ENCODE measurements at places on chromosomes 5 and 9. TPM values are rescaled to one million over a fixed set of nuclear protein-coding genes. Genes with fewer than 3 reads are reported as not detected.

FRRS1L gene
- total RNA-seq: not detected

CARD9 gene
- total RNA-seq: 0.71 TPM

SPINK6 gene
- total RNA-seq: not detected

ACTBL2 gene
- total RNA-seq: not detected

HSD17B3 gene
- not detected for total RNA-seq

DNA sequence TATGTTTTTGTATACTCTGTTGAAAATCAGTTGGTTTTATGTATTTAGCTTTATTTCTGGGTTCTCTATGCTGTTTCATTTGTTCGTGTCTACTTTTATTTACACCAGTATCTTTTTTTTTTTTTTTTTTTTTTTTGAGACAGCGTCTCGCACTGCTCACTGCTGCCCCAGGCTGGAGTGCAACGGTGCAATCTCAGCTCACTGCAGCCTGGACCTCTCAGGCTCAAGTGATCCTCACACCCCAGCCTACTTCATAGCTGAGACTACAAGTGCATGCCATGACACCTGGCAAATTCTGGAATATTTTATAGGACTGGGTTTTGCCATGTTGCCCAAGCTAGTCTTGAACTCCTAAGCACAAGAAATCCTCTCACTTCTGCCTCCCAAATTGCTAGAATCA lies 869.4 kb upstream of the CDH6 start:
- no peak for DNase-seq
- no peak overlapping the region for H3K27ac ChIP-seq
- H3K36me3 ChIP-seq: no peaks in the 10 kb centered on the region
- no peak overlapping the region for H3K4me3 ChIP-seq
- H3K4me1 ChIP-seq: no peaks in the 10 kb centered on the region

- no peaks in the 10 kb centered on the region for H3K27me3 ChIP-seq
- no peak for DNase-seq
Observed at GRCh38 chr5:40359093-40359492, 320.6 kb upstream of the PTGER4 start.

- H3K27ac ChIP-seq: peak overlapping the region; percentile 79
- no peaks in the 10 kb centered on the region for H3K36me3 ChIP-seq
- peaks cover 26% of the 10 kb centered on the region for H3K4me1 ChIP-seq
- peak; percentile 70 for DNase-seq
- no peaks in the 10 kb centered on the region for H3K27me3 ChIP-seq
- peak overlapping the region; percentile 20 for H3K4me3 ChIP-seq
Observed at GRCh38 chr9:2159521-2160454, 144.6 kb downstream of the SMARCA2 start.

DNA sequence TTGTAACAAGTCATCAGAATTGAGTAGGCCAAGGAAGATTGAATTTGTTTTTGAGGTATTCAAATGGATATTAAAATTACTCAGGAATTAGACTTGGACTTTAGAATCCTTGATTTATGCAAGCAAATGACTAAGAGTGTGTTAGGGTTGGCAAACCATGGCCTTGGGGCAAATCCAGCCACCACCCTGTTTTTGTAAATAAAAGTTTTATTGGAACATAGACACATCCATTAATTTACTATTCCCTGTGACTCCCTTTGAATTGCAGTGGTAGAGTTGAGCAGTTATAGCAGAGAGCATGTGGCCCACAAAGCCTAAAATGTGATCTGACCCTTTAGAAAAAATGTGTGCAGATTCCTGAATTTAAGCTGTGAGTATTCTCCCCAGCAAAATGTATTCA lies 115.6 kb downstream of the WDR70 start:
- no peak overlapping the region for H3K27ac ChIP-seq
- no peaks in the 10 kb centered on the region for H3K36me3 ChIP-seq
- no peak for DNase-seq
- no peaks in the 10 kb centered on the region for H3K4me1 ChIP-seq
- no peaks in the 10 kb centered on the region for H3K27me3 ChIP-seq
- H3K4me3 ChIP-seq: no peak overlapping the region

DNA sequence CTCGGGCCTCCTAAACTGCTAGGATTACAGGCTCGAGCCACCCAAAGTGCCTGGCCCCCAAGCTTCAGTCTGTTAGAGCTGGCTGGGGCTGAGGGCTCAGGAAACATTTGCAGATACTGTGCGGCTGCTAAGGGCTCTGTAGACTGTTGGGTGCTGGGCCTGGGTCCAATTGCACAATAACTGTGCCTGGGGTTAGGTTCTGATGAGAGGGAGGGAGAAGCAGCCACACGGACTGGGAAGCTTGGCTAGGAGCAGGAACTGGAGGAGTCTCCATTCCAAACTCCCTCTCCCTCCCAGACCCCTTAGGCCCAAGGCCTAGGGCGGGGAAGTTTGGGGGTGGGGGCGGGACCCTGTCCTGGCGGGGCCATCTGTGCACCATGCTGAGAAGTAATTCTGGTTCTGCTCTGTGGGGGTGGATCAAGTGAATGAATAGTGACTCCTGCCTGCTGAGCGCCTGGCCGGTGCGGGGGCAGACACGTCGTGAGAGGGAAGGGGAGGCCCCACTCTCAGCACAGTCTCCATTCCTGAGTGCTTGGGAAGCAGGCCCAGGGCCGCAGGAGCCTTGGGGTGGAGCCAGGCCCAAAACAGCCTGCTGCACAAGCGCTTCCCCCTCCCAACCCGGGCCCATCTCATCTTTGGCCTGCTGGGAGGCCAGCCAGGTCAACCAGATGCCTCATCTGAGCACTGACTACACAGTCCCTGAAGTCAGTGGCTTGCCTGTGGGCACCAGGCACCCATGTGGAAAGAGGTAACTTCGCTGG lies 1.5 kb downstream of the ASS1 start:
- DNase-seq: no peak
- peaks cover 12% of the 10 kb centered on the region for H3K4me1 ChIP-seq
- H3K27ac ChIP-seq: no peak overlapping the region
- no peaks in the 10 kb centered on the region for H3K36me3 ChIP-seq
- H3K4me3 ChIP-seq: no peak overlapping the region
- no peaks in the 10 kb centered on the region for H3K27me3 ChIP-seq

DNA sequence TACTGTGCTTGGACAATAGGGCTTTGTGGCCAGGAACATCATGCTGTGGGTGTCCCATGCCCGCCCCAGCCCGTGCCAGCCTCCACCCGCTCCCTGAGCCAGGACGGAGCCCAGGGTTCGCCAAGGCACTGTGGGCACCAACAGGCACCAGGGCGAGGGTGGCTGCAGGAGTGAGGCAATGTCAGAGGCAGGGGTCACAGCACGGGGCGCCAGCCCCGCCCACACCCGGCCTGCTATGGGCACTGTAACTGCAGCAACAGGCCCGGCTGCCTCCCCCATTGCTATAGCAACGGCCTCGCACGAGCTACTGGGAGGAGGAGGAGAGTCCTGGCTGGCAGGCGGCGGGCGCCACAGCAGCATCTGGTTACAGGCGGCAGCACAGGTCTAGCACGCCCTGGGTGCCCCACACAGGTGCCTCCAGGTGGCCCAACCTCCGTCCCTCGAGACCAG lies 2.5 kb downstream of the ABCA2 start:
- H3K27me3 ChIP-seq: no peaks in the 10 kb centered on the region
- DNase-seq: no peak
- no peaks in the 10 kb centered on the region for H3K36me3 ChIP-seq

GRCh38 chr5:159511570-159511969 lies 181.3 kb upstream of the IL12B start:
- H3K27me3 ChIP-seq: no peaks in the 10 kb centered on the region
- DNase-seq: no peak
- H3K36me3 ChIP-seq: no peaks in the 10 kb centered on the region
- no peaks in the 10 kb centered on the region for H3K4me1 ChIP-seq
- H3K4me3 ChIP-seq: no peak overlapping the region

DNA sequence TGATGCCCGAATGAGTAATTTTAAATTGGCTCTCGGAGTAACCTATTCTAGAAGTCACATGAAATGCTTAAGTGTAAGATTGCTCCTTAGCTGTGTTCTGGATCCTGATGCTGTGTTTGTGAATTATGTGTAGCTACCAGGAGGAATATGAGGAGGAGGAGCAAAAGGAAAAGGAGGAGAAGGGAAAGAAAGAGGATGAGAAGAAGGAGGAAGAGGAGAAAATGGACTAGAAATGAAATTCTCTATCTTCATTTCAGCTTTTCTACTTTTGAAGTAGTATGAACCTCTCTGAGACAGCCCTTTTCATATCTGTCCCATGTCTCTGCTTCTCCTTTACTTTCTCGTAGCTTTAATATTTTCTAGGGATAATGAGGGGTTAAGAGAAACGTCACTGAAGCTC lies 119.4 kb upstream of the ACTBL2 start:
- peaks cover 6% of the 10 kb centered on the region for H3K27me3 ChIP-seq
- H3K27ac ChIP-seq: no peak overlapping the region
- no peaks in the 10 kb centered on the region for H3K4me1 ChIP-seq
- H3K4me3 ChIP-seq: no peak overlapping the region
- DNase-seq: no peak

- H3K27ac ChIP-seq: no peak overlapping the region
- peaks cover 4% of the 10 kb centered on the region for H3K27me3 ChIP-seq
- no peak for DNase-seq
- H3K4me3 ChIP-seq: no peak overlapping the region
- peaks cover 15% of the 10 kb centered on the region for H3K4me1 ChIP-seq
Observed at GRCh38 chr5:61578858-61579503, 246.9 kb downstream of the ZSWIM6 start.

DNA sequence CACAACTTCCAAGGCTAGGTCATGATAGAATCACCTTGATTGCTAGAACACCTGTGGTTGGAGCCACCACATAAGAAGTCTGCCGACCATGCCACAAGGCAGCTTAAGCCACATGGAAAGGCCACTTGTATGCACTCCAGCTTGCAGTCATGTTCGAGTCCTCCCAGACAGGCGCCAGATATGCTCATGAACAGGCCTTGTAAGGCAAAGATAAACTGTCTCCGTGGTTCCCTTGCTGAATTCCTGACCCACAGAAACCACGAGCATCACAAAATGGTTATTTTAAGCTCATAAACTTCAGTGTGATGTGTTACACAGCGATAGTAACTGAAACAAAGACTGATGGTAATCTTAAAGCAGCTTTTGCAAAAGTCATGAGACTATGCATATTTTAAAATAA lies 188.4 kb upstream of the DAPK1 start:
- DNase-seq: no peak
- H3K4me1 ChIP-seq: no peaks in the 10 kb centered on the region
- H3K27ac ChIP-seq: no peak overlapping the region
- no peaks in the 10 kb centered on the region for H3K27me3 ChIP-seq

GRCh38 chr5:108649646-108650045 lies 98.1 kb upstream of the FER start:
- peaks cover 38% of the 10 kb centered on the region for H3K4me1 ChIP-seq
- no peak overlapping the region for H3K27ac ChIP-seq
- H3K27me3 ChIP-seq: no peaks in the 10 kb centered on the region
- no peak for DNase-seq

DNA sequence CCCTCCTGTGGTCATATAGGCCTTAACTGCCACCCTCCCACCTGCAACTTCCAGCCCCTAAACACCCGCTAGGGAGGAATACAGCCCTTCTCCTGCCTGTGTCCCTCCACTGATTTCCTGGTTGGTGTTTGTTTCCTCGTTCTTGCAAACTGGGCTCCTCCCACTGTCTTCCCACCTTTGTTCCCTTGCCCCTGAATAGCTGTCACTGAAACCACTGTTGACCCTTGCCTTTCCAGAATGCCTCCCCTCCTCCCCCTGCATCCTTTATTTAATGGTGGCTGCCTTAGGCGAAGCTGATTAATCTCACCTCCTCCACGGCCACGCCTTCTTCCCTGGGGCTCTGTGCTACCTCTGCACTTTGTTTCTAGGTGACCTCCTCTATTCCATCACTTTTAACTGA lies 626.7 kb downstream of the BNC2 start:
- no peak overlapping the region for H3K27ac ChIP-seq
- DNase-seq: no peak
- H3K27me3 ChIP-seq: no peaks in the 10 kb centered on the region
- no peak overlapping the region for H3K4me3 ChIP-seq

- H3K4me3 ChIP-seq: no peak overlapping the region
- no peak overlapping the region for H3K27ac ChIP-seq
- DNase-seq: no peak
- H3K4me1 ChIP-seq: no peaks in the 10 kb centered on the region
- no peaks in the 10 kb centered on the region for H3K27me3 ChIP-seq
Observed at GRCh38 chr5:107653685-107654084, 17.1 kb downstream of the EFNA5 start.

DNA sequence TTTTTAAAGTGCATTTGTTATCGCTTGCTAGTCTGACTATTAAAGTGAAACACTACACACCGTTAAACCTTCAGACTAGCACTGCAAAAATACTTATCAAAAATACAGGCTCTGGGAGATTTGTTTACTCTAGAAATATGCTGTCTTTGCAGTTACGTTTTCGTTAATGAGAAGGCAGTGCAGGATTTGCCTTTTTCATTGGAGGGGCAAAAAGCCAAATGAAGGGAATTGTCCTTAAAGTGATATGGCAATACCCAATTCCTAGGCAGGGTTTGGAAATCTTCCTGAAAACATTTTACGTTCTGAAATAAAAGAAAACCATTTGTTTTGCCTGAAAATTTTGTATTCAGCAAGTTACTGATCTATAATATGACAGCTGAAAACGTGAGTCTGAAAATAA lies 1800.2 kb downstream of the MAT2B start:
- H3K4me3 ChIP-seq: no peak overlapping the region
- H3K27me3 ChIP-seq: no peaks in the 10 kb centered on the region
- DNase-seq: no peak
- H3K36me3 ChIP-seq: no peaks in the 10 kb centered on the region
- no peaks in the 10 kb centered on the region for H3K4me1 ChIP-seq

DNA sequence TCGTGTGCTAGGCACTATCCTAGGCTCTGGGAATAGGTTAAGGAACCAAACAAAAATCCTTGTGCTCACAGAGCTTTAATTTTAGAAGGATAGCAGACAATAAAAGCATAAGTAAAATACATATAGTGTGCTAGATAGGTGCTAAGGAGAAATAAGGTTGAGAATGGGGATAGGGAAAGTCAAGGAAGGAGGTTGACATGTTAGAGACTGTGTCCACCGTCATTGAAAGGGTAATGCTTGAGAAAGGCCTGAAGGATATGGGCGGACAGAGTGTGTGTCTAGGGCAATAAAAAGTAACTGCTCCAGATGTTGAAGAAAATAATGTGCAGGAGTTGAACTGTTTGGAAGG lies 482 bp upstream of the TDRD7 start:
- DNase-seq: no peak
- H3K27me3 ChIP-seq: peaks cover 25% of the 10 kb centered on the region

DNA sequence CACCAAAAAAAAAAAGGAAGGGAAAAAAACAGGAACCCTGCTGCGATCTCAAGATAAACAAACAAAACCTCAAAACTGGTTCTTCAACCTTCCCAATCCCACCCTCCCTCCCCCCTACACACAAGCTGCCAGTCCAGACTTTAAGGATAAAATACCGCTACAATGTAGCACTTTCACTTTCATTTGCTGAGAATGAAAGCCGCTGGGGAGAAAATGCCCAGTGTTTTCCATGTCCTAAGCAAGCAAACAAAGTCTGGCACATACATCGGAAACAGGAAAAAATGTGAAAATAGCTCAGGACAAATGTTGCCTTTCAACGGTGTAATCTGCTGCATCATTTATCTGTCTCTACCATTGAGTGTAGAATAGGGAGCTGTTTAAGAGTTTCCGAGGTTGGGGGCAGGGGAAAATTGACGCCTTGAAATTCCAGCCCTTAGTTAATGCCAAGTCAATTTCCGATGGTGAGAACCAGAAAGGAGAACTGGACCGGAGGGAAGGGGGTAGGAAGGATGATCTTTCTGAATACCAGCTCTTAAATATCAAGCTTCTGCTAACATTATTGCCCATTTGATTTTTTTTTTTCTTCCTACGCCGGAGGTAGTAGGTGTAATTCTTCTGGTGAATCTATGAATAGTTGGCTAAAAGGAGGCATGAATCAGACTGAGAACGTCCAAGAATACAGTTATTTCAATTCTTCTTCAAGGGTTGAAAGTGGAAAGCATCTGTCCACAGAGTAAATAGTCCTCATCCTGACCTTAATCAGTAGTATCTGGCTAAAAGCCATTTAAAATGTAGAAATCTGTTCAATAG lies 1.2 kb upstream of the ADAMTS6 start:
- peak; percentile 85 for DNase-seq
- peaks cover 24% of the 10 kb centered on the region for H3K4me1 ChIP-seq
- no peaks in the 10 kb centered on the region for H3K27me3 ChIP-seq
- no peaks in the 10 kb centered on the region for H3K36me3 ChIP-seq
- H3K4me3 ChIP-seq: peak overlapping the region; percentile 96

Data from endothelial cell of umbilical vein (primary cell).